ENCODE measurements at places on chromosomes 16 and 17. TPM values are rescaled to one million over a fixed set of nuclear protein-coding genes. Genes with fewer than 3 reads are reported as not detected.

DNA sequence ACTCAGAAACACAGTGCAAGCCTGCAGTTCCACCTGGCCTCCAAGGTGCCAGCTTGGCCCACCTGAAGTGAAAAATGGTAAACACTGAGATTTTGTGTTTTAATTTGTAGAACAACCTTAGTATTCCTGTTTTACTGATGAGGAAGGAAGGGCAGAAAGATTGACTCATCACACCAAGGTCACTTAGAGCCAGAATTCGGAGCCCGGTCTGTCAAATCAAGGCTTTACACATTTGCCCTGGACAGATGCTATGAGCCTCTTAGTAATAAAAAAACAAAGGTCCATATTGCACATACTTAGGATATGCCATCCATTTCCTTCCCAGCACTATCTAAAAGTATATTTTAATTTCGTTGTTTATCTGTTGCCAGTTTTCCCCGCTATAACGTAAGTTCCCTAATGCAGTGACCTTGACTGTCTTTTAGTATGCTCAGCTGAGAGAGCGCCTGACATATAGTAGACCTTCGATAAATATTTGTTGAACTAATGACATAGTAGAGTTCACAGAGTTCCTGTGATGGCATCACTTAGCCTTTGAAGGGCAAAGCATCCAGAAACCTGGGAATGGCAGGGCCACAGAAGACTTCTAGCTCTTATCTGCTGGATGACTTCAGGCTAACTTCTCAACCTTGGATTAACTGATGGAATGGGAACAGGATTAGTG, 7.2 kb upstream of the TBKBP1 start:
- peaks cover 40% of the 10 kb centered on the region for H3K4me1 ChIP-seq
- H3K36me3 ChIP-seq = peaks cover 38% of the 10 kb centered on the region
- no peaks in the 10 kb centered on the region for H3K27me3 ChIP-seq
- H3K27ac ChIP-seq = peak overlapping the region; percentile 70

GRCh38 chr16:67395458-67396158, 2.3 kb upstream of the TPPP3 start:
- peaks cover 19% of the 10 kb centered on the region for H3K4me1 ChIP-seq
- H3K27ac ChIP-seq = no peak overlapping the region
- DNase-seq = peak; percentile 94

GRCh38 chr16:29757950-29758466, 12.2 kb upstream of the C16orf54 start:
- H3K4me3 ChIP-seq = no peak overlapping the region
- DNase-seq = peak; percentile 77
- H3K4me1 ChIP-seq = peaks cover 4% of the 10 kb centered on the region
- no peak overlapping the region for H3K27ac ChIP-seq
- no peaks in the 10 kb centered on the region for H3K36me3 ChIP-seq
- no peaks in the 10 kb centered on the region for H3K27me3 ChIP-seq

DNA sequence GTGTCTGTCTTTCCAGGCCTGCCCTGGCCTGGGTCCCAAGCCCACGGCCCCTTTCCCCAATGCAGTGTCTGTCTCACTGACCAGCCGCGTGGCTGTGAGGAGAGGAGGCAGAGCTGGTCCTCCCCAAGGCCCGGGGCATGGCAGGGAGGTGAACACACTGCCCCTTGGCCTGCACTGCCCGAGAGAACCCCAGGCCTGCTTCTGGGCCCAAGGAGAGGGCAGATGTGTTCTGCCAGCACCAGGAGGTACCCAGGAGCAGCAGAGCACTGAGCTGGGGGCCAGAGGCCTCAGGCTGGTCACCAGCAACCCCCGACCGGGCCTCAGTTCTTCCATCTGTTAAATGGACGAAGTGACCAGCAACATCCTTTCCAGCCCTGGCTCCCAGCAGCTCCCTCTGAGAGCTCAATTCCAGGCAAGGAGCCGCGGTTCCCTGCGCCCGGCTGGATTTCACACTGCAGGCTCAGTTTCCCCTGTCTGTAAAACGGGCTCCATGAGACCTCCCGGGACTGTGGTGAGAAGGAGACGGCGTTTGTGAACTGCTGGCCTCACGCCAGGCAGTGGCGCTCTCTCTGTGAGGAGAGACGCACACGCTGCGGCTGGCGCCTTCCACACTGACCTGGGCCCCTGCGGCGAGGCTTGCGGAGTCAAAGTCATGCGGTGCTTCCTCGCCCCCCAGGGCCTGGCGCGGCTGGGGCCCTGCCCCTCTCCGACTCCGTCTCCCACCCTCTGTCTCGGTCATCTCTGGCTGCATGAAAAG, 8.1 kb upstream of the ZFPM1 start:
- H3K27me3 ChIP-seq = peaks cover 17% of the 10 kb centered on the region
- H3K4me1 ChIP-seq = no peaks in the 10 kb centered on the region
- H3K36me3 ChIP-seq = no peaks in the 10 kb centered on the region
- H3K4me3 ChIP-seq = no peak overlapping the region
- DNase-seq = no peak
- H3K27ac ChIP-seq = no peak overlapping the region

DNA sequence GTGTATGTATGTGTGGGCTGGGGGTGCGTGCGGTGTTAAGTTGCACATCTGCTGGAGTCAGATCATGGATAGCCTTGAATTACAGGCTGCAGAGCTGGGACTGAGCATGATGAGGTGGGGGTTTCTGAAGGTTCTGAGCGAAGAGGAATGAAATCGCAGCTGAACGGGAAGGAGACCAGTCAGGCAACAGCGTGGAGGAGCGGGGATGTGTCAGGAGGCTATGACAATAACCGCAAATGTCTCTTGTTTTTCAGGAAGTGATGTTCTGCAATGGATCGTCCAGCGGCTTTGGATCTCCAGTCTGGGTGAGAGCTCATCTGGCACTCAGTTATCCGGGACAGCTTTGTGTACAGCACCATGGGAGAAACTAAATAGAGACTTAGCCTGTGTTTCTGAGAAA, 20.9 kb downstream of the RGS9 start:
- H3K27me3 ChIP-seq = peaks cover 24% of the 10 kb centered on the region
- no peak overlapping the region for H3K27ac ChIP-seq
- DNase-seq = no peak
- no peaks in the 10 kb centered on the region for H3K4me1 ChIP-seq
- H3K4me3 ChIP-seq = no peak overlapping the region
- H3K36me3 ChIP-seq = no peaks in the 10 kb centered on the region

GRCh38 chr16:66391726-66392670, 25.5 kb downstream of the CDH5 start:
- H3K27ac ChIP-seq = no peak overlapping the region

GRCh38 chr17:48612854-48613691, 2.0 kb downstream of the HOXB8 start:
- no peak overlapping the region for H3K4me3 ChIP-seq
- peaks cover 97% of the 10 kb centered on the region for H3K27me3 ChIP-seq
- no peaks in the 10 kb centered on the region for H3K4me1 ChIP-seq
- no peak for DNase-seq
- H3K36me3 ChIP-seq = no peaks in the 10 kb centered on the region

- H3K4me3 ChIP-seq = peak overlapping the region; percentile 2
- DNase-seq = peak; percentile 83
- no peaks in the 10 kb centered on the region for H3K36me3 ChIP-seq
- no peak overlapping the region for H3K27ac ChIP-seq
- peaks cover 16% of the 10 kb centered on the region for H3K4me1 ChIP-seq
These were observed 33.1 kb downstream of the ARL4D start for GRCh38 chr17:43431714-43432523.

- H3K4me1 ChIP-seq = no peaks in the 10 kb centered on the region
- H3K27ac ChIP-seq = no peak overlapping the region
- H3K27me3 ChIP-seq = peaks cover 9% of the 10 kb centered on the region
These were observed 2.3 kb upstream of the G6PC1 start for GRCh38 chr17:42898147-42898811.

- H3K4me1 ChIP-seq = no peaks in the 10 kb centered on the region
- no peaks in the 10 kb centered on the region for H3K36me3 ChIP-seq
- no peak overlapping the region for H3K4me3 ChIP-seq
- no peak for DNase-seq
- H3K27ac ChIP-seq = no peak overlapping the region
These were observed 462.7 kb downstream of the WWOX start for GRCh38 chr16:78562111-78562510.

DNA sequence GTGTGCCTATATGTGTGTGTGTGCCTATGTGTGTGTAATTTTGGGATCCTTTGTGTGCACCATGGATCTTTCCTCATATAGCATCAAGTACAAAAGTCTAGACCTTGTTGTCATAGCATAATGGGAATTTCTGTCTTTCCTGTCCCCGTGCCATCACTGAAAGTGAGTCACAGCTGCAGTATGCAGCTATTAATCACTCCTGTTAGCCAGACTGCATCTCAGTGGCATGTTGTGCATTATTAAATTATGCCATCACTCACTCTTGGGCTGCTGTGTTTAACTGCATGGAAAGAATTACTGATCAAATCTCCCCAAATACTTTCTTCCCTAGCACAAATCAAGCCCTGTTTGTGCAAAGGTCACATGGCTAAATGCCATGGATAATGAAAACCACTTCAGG, 92.4 kb downstream of the CBLN1 start:
- no peaks in the 10 kb centered on the region for H3K36me3 ChIP-seq
- H3K4me3 ChIP-seq = no peak overlapping the region
- no peaks in the 10 kb centered on the region for H3K27me3 ChIP-seq
- H3K4me1 ChIP-seq = no peaks in the 10 kb centered on the region

DNA sequence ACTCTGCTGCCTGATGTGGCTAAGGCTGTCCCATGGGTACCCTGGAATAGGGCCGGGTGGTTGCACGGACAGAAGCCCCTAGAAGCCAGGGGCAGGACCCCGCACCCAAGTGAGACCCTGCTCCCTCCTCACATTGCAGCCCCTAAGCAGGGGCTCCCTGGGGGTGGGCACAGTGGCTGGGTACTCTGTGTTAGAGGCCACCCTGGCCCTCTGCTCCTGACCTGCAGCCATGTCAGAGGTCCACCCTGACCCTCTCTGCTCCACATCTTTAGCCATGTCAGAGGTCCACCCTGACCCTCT, 2.1 kb downstream of the CBFA2T3 start:
- DNase-seq = no peak
- H3K4me3 ChIP-seq = no peak overlapping the region
- peaks cover 33% of the 10 kb centered on the region for H3K27me3 ChIP-seq
- H3K27ac ChIP-seq = no peak overlapping the region
- H3K4me1 ChIP-seq = no peaks in the 10 kb centered on the region

DNA sequence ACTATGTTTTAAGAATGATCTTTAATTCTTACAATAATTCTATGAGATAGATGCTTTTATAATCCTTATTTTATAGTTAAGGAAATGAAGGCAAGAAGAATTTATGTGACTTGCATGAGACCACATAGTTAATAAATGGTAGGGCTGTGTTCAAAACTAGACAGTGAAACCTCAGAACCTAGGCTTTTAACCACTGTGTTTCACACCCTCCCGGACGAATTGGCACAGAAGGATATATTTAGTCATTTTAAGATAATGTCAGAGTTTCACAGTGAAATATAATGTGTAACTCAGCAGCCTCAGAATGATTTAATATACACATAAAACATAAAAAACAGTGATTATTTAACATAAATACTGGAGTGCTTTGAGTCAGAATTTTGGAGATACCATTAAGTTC, 57.0 kb downstream of the NSRP1 start:
- no peak overlapping the region for H3K4me3 ChIP-seq
- no peak for DNase-seq
- H3K36me3 ChIP-seq = peaks cover 49% of the 10 kb centered on the region
- no peaks in the 10 kb centered on the region for H3K27me3 ChIP-seq

GRCh38 chr17:81685108-81685507, 1.3 kb downstream of the HGS start:
- H3K27ac ChIP-seq = peak overlapping the region; percentile 91
- DNase-seq = peak; percentile 99
- H3K4me3 ChIP-seq = peak overlapping the region; percentile 97
- H3K36me3 ChIP-seq = peaks cover 51% of the 10 kb centered on the region
- H3K27me3 ChIP-seq = no peaks in the 10 kb centered on the region

GFOD2 gene
- 15.9 TPM for total RNA-seq

DUXB gene
- not detected for total RNA-seq

CSF3 gene
- total RNA-seq = not detected
